Head of caudate nucleus (tissue), 42 donors: ENCODE measurements at places on chromosomes 12 and 14.

- DNase-seq: no peak
Observed at GRCh38 chr14:31426663-31427062, 6.3 kb upstream of the HEATR5A start.

DNA sequence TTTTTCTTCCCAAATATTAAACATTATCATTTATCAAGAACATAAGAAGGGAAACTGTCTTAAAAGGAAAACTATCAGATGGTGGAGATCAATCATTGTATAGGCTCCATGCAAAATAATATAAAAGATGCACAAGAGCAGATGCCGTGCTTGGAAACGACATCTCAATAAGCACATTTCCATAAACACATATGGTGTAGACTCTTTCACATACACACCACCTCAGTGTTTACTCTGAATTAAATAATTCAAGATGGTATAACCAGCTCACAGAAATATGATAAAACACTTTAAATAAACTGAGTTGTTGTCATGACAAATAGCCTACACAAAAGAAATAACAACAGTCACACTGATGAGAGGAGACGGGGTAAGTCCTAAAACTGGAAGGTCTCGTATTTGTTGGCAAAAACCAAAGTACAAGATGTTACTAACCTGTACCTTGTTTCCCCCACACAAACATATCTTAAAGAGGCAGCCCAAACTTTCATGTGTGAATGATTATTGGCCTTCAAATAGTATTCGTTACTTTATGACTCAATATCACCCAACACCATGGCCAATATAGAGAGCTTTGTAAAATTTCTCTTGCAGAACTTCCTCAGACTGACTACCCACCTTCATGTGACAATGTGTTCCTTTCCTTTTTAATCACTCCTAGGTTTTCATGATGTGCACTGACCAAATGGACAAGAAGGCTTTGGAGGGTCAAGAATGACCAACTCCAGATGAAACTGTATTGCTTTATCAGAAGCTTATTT is 48.6 kb upstream of the TMPO start:
- DNase-seq: no peak

DNA sequence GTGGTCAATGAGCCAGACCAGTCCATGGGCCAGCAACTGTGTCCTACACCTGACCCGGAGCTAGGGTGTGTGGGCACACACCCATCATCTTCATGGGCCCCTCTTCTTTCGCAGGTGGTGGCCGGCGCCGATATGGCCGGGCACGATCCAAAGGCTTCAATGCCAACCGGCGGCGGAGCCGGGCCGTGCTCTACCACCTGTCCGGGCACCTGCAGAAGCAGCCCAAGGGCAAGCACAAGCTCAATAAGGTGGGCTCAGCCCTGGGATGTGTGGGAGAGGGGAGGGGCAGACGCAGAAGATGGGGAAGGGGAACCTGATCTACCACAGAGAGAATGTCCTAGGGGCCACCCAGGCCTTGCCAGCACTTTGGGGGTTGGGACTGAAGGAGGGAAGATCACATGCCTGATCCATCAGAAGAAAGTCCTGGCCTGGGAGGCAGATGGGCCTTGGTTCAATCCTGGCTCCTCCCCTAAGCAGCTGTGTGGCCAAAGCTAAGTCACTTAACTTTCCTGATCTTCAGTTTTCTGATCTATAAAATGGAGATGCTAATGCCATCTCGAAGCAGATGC is 3.8 kb downstream of the KCNH3 start:
- DNase-seq: no peak

DNA sequence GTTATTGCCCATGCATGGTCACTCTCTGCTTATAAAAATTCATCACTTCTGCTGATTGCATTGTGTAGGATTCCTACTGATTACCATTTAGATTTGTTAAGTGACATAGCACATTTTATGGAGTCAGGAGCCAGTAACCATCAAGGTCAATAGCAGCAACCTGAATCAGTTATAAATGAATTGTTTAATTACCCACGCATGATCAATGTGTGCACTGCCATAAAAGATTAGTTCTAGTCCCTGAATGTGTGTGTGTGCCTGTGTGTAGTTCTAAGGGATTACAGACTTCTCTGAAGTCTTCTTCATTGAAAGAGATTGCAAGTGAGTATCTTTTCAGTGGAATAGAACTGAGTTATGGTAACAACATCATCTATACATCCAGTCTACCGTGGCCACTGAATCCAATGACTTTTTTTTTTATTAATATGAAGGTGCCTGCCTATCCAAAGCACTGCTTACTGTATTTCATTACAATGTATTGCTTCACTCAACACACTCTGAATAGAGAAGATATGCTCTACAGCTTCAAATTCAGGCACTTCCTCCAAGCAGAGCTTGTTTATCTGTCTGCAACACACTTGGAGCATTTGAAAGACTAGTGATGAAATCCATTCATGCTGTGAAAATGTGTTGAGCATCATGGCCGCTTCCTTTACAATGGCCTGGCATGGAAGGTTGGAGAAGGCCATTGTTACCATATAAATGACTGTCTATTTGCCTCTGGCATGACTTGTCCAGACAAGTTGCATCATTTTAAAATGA is 381.7 kb downstream of the DIO2 start:
- DNase-seq: no peak

DNA sequence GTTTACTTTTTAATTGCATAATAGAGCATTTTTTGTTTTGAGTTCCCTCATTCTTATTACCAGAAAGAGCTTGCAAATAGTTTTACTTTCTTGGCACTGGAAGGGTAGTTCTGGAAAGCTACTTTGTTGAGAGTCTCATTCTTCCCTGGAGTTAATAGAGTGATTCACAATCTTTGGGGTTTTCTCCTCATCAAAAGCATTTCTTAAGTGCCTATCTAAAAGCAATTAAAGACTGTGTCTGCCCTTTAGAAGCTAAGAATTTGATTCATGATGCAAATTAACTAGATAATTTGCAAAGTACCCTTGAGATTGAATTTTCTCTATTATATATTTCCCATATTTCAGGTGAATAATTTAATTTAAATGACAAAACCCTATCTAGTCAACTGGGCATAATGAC is 8.1 kb upstream of the BMAL2 start:
- no peak for DNase-seq
